Left cardiac atrium (tissue), 4 donors: ENCODE measurements at places on chromosomes 4 and X.

DNA sequence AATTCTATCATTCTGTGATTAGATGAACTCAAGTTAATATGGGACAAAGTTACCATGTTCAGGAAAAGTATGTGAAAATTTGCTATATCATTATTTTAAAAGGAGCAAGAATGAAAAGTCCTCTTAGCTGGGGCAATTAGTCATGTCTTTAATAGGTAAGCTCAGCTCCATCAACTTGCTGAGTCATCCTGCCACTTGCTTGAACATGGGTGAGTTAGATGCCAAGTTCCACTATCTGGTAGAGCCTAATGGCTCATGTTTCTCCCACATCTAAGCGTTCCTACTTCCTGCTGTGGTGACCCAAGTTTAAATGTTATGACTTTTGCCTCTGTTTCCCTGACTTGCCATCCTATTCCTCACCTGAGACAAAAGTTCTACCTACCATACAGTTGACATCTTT lies 276.8 kb downstream of the ZNF674 start:
- no peak for DNase-seq

DNA sequence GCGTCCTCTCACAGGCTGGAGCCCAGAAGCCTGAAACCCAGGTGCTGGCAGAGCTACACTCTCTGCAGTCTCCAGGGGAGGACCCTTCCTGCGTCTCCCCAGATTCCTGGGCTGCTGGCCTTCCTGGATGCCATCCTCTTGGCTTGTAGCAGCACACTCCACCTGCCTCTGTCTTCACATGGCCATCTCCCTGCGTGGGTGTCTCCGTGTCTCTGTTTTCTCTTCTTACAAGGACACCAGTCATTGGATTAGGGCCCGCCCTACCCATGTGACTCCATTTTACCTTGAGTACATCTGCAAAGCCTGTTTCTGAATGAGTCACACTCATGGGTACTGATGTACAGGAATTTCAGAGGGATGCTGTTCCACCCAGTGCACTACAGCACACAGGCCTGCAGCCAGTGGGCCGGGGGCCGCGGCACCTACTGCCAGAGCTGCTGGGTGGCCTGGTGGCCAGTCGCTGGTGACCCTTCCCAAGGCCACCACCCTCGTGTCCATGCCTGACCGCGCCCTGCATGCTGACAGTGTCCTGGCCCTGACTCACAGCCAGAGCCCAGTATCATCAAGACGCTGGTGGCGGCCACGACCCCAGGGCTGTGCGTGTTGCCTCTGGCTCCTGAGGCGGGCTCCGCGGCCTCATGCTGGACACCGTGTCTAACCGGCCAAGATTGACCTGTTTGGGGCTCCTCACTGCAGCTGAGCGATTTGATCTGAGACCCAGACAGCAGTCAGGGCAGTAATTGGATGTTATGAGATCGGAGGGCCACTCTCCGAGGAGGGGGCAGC lies 63.6 kb upstream of the NKX1-1 start:
- peak; percentile 10 for DNase-seq

DNA sequence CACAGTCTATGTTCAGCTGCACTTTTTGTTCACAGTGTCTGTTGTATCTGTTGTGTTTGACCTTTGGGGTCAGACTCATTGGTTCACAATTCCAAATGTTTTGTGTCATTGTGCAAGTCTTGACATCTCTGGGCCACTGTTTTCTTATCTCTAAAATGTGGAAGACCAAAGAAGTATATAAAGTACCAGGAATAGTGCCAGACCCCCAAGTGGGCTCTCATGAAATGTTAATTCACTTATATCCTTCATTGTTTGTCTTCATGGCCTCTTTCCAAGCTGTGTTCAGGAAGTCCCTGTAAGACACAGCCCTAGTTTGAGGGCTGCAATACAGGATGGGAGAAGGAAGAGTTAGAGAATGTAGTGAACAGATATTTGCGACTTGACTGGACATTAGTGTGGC lies 468.3 kb upstream of the BOD1L1 start:
- no peak for DNase-seq

DNA sequence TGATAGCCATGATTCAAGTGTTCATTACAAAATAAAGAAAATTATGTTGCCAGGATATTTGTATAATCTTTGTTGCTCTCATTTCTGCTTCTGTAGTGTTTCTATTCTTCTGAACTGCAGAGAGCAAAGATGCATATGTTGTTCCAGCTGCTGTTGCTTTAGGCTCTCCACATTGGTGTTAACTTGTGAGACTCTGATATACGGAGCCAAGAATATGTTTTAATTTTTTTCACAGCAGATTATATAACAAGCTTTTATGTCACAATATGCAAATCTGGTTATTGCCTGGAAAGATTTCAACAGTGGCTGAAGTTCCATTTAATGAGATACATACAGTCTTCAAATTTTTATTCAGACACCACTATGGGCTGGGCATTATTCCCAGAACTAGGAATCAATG lies 655.0 kb downstream of the GRXCR1 start:
- DNase-seq = no peak

DNA sequence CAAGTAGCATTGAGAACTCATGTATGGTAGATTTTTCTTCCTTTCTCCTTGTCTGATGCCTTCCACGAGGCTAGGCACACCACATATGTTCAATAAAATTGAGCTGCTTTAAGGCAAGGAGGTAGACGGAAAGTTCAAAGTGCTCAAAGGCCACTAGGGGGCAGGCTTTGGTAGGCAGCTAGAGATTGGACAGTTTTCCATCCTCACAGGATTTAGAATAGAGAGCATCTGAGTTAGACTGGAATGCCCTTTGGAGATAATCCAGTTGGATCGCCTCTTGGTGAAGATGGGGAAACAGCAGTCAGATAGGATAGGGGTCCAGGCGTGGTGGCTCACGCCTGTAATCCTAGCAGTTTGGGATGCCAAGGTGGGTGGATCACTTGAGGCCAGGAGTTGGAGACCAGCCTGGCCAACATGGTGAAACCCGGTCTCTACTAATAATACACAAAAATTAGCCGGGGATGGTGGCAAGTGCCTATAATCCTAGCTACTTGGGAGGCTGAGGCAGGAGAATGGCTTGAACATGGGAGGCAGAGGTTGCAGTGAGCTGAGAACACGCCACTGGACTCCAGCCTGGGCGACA lies 30.4 kb downstream of the ELF4 start:
- peak; percentile 58 for DNase-seq

- DNase-seq = peak; percentile 73
Measured at GRCh38 chr4:184097241-184097605, 120.5 kb downstream of the ENPP6 start.

- DNase-seq = no peak
Measured at GRCh38 chr4:67604749-67605148, 46.2 kb downstream of the STAP1 start.

DNA sequence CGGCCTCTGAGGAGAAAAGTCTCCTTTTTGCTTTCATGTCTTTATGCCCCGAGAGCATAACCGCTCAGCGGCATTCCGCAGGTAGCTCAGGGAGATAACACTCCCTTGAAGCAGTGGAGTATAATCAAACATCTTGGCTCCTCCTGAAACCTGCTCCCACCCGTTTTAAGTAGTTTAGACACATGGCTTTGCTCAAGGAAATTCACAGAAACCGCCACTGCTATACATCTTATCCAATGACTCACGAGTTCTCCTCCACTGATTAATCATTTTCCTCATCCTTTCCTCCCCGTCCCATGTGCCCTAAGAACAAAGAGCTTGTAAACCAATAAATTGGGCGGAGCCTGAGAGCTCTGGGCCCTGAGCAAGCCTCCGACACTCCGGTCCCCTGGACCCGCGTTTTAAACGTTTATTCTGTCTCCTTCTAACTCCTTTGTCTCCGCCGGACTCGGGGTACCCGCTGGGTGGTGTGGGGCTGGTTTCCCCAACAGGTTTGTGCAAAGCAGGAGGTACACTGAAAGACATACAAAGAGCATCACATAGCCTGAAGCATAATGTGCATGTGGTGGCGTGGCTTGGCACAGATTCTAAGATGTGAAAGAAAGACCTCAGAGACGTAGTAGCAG lies 401.2 kb downstream of the TLL1 start:
- DNase-seq = no peak

DNA sequence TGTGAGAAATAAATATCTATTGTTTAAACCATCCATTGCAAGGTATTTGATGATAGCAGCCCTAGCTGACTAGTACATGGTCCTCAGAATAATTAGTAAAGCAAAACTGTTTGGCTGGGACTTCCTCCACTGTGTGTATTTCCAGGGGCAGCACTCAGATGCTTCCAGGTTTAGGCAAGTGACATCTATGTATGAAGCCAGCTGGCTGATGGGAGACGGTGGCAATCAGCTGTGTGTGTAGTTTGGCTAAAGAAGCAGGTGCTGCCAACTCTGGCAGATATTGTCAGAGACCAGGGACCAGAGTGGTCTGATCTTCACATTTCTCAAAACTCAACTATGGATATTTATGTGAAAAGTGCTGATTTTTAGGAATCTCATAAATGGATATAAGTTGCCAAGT lies 19.1 kb downstream of the HS3ST1 start:
- DNase-seq = no peak

DNA sequence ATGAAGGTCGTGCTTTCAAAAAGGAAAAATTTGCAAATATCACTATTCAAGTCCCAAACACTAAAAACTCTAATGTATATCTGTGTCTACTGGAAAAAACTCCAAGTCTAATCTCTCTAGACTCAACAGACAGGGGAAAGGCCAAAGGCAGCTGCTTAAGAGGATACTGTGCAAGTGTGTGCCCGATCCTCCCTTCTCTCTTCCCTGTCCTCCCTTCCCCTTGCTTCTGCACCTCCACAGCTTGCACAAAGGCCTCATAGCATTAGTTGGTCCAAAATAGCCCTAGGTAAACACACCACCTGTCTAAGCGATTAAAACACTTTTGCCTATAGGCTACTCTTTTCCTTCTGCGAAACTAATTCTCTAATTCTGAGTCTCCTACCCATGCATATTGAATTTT lies 10.6 kb downstream of the C4orf54 start:
- DNase-seq = no peak

GRCh38 chr4:158005021-158005420 lies 167.8 kb downstream of the GASK1B start:
- no peak for DNase-seq

GRCh38 chrX:109920325-109920724 lies 82.6 kb upstream of the TMEM164 start:
- DNase-seq = no peak

GRCh38 chr4:61614231-61614630 lies 414.1 kb downstream of the ADGRL3 start:
- DNase-seq = no peak

GRCh38 chrX:150849996-150850720 lies 48.3 kb downstream of the CD99L2 start:
- DNase-seq = no peak

DNA sequence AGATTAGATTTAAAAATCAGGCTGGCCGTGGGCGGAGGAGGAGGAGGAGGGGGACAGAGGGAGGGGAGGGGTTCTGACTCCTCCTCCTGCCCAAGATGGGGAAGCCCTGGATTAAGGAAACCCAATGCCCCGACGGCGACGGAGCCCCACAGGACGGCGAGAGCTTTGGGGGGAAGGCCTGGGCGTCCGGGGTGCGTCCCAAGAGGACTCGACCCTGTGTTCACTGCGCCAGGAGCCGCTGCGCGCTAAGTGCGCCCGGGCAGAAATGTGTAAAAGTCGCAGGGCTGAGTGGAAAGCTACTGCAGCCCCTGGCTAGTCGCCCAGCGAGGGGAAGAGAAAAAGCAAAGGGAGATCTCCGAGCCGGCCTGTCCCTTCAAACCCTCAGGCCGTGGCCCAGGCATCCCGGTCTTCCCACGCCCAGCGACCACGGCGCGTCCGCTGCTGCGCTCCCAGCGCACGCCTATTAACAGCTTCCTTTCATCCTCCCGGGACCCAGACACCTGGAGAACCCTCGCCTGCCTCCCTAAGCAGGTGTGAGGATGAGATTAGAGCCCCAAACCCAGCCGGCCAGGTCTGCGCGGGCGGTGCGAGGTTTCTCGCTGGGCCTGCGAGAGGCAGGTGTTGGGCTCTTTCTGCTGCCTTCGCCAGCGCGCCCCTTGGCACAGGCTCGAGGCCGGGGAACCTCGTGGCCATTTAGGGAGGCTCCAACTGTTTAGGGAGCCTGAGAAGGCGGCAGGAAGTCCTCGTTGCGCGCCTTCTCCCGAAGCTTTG lies 1.4 kb upstream of the RPS6KA3 start:
- DNase-seq = peak; percentile 62

DNA sequence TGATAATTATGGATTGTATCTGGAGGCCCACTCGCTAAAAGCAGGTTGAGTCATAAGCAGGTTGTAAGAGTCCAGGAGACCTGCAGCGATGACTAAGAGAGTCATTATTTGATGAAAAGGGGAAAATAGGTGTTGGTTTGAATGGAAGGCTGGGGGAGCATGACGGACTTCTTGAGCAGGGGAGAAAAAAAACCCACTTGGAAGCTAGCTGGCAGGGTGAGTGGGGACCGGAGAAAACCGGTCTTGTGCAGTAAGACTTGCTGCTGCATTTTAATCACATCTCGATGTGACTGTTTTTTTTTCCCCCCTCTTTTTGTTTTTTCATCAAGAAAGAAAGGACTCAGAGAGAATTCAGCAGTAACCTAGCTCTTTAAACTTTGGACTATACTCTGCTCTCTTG lies 90.0 kb downstream of the IGSF1 start:
- no peak for DNase-seq

DNA sequence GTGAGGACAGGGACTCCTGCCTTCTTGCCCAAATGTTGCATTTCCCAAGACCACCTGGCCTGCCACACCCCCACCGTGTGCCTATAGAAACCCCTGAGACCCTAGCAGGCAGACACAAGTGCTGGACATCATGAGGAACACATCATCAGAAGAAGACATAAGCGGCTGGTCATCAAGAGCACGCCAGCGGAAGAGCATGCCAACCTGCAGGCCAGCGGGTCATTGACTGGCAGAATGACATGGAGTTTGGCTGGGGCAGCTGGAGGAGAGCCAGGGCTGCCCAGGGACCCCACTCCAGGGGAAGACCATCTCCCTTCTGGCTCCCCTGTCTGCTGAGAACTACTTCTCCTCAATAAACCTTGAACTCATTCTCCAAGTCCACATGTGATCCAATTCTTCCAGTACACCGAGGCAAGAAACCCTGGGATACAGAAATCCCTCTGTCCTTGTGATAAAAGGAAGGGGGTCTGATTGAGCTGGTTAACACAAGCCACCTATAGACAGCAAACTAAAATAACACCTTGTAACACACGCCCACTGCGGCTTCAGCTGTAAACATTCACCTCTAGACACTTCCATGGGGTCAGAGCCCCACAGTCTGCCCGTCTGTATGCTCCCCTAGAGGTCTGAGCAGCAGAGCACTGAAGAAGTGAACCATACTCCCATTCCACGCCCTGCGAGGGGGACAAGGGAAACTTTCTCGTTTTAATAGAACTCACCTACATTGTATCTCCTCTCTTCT lies 164.8 kb upstream of the EMCN start:
- DNase-seq = no peak

DNA sequence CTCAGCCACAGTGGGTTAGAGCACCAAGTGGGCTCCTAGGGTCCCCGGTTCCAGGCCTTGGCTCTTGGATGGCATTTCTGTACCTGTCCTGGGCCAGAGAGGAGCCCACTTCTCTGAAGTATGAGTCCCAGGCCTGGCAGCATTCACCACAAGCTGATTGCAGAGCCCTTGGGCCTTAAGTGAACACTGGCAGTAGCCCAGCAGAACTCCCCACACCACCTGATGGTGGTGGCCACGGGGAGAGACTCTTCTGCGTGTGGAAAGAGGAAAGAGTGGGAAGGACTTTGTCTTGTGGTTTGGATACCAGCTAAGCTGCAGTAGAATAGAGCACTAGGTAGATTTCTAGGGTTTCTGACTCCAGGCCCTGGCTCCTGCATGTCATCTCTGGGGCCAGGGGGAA lies 104.8 kb downstream of the DLG3 start:
- DNase-seq = no peak
